Activated CD4-positive, alpha-beta T cell treated with anti-CD3 and anti-CD28 coated beads, Interleukin-2, amount 10 ng/mL, durations not matched to agents 24 days and 14 days (primary cell): ENCODE measurements at places on chromosomes 13 and 19.

- no peak for DNase-seq
Observed at GRCh38 chr19:44111910-44112463, 1.2 kb upstream of the ZNF225 start.

- no peak for DNase-seq
Observed at GRCh38 chr13:21243045-21243897, 66.8 kb downstream of the MRPL57 start.

- no peak for DNase-seq
Observed at GRCh38 chr19:27846944-27847343, 1366.0 kb downstream of the UQCRFS1 start.

DNA sequence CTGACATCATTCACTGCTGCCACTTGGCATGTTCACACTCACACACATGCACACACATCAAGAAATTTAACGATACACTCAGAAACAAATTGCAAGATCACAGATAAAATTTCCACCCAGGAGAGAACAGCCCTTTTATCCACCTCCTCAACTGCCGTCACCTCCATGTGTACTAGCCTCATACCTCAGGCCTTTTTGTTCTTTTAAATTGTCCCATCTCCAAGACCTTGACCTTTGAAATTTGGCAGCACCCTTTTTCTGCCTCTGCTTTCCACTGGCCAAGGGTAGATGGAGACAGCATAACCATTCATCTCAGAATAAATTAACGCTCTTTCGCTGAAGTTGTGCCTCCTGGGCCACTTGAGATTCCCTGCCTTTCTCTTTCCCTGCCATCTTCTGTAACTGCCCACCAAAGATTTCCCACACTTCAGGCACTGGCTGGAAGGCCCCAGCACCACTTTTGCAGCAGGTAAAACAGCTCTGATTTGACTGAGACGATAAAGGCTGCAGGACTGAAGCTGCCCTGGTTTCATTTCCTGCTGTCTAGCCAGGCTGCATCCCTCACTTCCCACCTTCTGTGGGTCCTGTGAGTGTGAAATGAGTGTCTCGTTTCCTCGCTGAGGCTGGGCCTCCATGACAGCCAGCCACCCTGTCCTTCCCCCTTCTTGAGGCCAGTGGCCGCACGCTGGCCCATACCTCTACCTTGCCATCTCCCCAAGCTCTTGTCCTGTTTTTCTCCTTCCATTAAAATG is 39.3 kb downstream of the MBNL2 start:
- DNase-seq: peak; percentile 65

- no peak for DNase-seq
Observed at GRCh38 chr19:14181906-14182305, 24.1 kb downstream of the ADGRL1 start.

GRCh38 chr13:113796211-113796963 is 37.4 kb downstream of the TMEM255B start:
- DNase-seq: no peak

- DNase-seq: no peak
Observed at GRCh38 chr13:63307228-63307627, 1891.6 kb upstream of the PCDH20 start.

DNA sequence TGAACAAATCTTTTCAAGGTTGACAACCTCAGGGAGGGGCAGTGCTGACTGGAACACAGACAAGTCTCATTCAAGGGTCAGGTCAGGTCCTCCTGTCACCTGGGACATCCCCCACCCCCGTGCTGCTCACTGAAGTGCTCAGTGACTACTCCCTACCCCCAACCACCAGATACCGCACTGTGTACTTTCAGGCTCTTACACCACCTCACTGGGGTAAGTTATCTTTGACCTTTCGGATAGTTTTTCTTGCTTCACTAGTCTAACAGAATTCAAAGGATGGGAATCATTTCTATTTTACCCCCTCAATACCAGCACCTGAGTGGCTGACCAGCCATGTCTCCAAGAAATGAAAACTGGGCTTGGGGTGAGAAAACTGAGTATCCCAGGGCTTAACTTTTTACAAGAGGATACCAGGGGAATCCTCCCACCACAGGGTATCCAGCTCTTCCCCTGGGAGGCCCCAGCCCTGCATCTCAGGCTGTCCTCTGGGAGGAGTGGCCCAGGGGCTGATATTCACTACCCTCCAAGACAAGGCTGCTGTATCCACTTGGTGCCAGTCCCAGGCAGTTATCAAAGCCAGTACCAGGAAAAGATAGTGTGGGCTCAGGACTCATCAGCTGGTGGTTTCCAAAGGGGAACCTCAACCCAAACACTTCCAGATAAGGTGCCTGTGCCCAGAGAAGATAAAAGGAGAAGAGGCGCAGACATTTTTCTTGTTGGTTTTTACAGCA is 2.1 kb downstream of the ZNF563 start:
- peak; percentile 73 for DNase-seq

GRCh38 chr13:70817576-70817975 is 709.3 kb upstream of the KLHL1 start:
- DNase-seq: no peak

DNA sequence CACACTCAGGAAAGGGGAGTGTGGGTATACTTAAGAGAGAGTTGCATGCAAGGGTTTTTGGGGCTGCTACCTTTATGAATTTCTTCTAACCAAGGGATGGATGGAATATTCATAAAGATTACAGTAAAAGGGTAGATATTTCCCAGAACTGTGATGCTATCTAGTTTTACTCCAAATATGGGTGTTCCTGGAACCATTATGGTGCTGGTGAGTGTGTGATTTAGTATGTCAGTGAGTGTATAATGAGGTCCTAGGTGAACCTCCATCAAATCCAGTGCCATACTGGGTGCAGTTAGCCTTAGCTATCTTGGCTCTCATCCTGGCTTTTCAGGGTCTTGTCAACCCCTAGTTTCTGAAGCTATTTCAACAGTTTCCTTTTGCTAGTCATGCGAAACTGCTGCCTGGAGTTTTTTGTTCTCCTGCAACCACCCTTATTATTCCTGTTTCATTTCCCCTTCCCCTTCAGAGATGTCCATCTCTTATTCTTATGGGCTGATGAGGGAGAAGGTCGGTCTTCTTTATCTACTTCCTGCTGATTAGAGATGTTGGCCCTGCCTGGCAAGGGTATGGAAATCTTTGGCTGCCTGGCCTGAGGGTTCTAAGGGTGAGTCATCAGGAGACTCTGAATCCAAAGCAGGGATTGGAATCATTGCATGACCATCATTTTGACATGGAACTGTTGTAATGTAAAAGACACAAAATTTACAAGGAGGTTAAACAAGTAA is 202.3 kb downstream of the NBEA start:
- DNase-seq: no peak

DNA sequence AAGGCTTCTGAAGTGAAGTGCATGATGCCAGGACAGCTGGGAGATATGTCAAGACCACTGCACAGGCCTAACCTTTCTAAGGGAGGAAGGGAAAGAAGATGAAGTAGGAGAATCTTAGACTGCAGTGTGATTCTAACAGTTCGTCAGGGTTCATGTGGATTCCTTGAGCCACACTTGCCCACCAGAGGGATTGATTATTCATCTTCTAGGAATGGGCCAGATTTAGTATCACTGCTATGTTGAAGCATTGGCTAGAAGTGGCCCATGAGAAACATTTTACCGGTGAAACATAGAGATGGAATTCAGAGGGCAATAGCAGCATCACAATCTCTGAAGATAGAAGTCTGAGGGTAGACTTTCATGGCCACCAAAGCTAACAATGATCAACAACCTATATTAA is 550.8 kb upstream of the SLITRK1 start:
- no peak for DNase-seq

- DNase-seq: no peak
Observed at GRCh38 chr13:28590461-28590860, 68.5 kb upstream of the POMP start.

- no peak for DNase-seq
Observed at GRCh38 chr13:33640832-33641231, 177.1 kb upstream of the RFC3 start.

DNA sequence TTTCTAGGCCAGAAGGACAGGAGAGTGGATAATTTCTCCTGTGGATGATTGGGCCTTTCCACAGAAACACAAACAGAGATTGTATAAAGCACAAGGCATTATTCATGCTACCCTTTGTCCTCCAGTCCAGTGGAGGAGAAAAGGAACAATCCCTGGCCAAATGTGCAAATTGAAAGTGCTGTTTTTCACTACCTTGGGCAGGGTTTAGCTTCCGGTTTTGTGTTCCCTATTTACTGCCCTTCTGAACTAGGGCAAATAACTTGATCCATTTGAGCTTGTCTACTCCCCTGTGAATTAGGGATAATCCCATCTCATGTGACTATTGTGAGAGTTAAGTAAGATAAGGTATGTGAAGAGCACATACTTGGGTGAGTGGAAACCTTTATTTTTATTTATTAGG is 13.3 kb downstream of the PDX1 start:
- DNase-seq: no peak

GRCh38 chr19:5023128-5023571 is 54.2 kb downstream of the KDM4B start:
- DNase-seq: no peak

DNA sequence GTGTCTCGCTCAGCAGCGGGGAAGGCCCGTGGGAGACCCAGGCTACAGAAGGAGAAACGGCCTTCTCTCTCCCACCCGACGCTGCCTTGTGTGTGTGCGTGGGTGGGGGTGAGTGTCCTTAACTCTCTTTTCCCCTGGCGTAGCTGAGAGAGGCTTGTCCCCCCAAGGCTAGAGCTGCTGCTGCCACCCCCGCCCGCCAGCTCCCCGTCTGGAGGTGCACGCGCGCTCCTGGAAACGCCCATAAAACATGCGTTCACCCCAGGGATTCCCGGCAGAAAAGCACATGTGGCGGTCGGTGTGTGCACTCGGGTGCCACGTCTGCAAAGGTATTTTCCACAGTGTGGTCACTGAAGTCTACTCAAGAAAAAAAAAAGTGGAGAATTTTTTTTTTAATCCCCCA is 36.1 kb downstream of the GADD45B start:
- no peak for DNase-seq

- DNase-seq: no peak
Observed at GRCh38 chr19:5356918-5357317, 16.3 kb upstream of the PTPRS start.

DNA sequence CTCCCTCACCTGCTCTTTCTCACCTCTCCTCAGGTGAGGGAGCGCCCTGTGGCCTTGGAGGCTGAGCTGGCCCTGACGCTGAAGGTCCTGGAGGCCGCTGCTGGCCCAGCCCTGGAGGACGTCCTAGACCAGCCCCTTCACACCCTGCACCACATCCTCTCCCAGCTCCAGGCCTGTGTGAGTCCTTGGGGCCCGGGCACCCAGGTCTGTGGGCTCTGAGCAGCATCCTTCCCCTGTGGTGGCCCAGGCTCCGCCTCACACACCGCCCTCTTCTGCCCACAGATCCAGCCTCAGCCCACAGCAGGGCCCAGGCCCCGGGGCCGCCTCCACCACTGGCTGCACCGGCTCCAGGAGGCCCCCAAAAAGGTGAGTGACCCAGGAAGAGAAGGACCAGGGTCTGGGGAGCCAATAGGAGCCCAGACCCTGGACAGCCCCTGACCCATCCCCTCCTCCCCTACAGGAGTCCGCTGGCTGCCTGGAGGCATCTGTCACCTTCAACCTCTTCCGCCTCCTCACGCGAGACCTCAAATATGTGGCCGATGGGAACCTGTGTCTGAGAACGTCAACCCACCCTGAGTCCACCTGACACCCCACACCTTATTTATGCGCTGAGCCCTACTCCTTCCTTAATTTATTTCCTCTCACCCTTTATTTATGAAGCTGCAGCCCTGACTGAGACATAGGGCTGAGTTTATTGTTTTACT is 1.9 kb downstream of the IFNL1 start:
- DNase-seq: peak; percentile 89

- DNase-seq: peak; percentile 72
Observed at GRCh38 chr13:42497798-42498197, 76.2 kb upstream of the TNFSF11 start.

DNA sequence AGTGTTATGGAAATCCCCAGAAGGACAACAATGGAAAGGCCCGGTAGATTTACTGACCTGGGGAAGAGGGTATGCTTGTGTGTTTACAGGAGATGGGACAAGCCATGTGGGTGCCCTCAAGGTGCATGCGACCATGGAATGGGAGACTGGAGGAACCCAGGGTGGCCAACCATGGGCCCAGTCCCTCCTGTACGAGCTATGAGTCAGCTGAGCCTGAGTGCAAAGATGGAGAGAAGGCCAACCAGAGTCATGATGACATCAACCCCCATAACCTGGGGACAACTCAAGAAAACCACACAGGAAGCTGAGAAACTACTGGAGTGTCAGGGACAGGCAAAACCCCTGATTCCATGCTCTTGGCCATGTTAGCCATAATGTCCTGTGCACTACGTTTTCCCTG is 7.8 kb downstream of the ZNF350 start:
- DNase-seq: no peak

- no peak for DNase-seq
Observed at GRCh38 chr13:45510672-45511071, 45.9 kb downstream of the COG3 start.

DNA sequence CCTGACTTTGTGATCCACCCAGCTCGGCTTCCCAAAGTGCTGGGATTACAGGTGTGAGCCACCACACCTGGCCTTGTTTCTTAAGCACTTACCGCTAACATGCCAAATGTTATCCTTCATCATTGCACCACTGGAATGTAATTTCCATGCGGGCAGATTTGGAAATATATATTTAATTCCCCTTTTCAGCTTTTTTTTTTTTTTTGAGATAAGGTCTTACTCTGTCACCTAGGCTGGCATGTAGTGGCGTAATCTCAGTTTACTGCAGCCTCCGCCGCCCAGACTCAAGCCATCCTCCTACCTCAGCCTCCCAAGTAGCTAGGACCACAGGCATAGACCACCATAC is 4.3 kb upstream of the UPK1A start:
- DNase-seq: no peak

DNA sequence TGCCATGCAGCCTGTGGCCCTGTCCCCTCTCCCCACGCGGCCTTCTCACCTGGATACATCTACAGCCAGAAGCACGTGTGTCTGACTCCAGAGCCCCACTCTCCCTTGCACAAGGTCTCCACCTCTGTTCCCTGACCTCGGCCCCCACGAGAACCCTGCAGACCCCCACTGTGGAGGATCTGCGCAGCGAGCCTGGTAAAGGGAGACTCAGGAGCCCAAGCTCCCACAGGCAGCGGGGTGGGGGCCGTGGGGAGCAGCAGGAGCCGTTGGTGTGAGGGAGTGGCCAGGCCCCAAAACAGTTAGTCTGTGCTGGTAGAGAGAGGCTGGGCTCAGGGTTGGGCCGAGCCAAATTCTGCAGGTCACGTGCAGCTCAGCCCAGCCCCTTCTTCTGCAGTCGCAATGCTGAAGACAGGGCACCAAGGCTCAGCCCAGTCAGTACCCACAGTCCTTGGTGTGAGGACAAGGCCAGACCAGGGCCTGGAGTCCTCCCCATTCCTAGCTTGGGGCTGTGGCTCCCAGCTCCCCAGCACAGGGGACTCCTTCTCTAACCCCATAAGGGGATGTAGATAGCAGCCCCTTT is 28.7 kb upstream of the SLC7A10 start:
- DNase-seq: no peak
